ENCODE measurements at places on chromosomes 6 and 20.

DNA sequence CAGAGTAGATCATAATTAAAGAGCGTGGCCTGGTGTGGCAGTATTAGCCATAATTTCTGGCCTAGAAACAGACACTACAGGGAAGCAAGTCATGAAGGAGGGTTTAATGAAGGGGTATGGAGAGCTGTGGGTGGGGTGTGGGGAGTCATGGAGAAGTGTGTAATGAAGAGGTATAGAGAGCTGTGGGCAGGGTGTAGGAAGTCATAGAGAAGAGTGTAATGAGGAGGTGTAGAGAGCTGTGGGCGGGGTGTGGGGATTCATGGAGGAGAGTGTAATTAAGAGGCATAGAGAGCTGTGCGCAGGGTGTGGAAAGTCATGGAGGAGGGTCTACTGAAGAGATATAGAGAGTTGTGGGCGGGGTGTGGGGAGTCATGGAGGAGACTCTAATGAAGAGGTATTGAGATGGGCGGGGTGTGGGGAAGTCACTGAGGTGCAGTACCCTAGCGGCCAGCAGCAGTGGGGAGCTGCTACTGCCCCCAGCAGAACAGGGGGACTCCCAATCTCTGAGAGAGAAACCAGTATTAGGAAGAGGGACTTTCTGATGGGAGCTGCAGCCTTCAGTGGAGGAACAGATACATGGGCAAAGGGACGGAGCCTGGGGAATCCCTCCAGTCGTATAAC, 145.4 kb upstream of the FOXA2 start:
- DNase-seq, result no peak

DNA sequence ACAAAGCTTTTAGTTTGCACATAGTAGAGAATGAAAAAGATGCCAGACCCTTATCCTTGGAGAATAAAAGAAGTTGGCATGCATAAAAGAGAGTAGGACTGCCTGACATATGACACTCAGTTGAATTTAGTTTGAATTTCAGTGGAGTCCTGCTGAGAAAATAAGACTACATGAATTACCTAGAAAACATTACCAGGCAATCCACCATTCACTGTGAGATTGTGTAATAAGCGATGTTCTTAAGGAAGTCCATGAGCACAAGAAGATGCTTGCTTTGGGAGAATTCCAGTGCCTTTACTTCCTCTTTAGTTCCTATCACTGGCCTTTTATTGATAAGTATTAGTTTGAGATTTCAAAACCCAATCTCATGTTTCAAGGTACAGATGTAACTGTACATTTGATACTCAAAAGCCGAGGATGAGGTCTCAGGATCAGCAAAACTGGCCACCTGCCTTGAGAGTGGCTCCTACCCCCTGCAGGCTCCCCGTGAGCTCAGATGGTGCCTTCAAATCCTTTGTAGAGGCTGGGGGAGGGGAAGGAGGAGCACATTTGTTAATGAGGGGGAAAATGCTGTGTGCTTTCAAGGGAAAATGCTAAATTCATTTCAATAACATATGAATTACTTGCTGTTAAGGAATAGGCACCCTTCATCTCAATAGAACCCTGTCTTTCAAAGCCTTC, 11.2 kb upstream of the UNC93A start:
- no peak for DNase-seq

- DNase-seq, result no peak
Observed at GRCh38 chr6:69719602-69720193, 77.1 kb downstream of the LMBRD1 start.

- DNase-seq, result no peak
Observed at GRCh38 chr6:145929037-145929633, 35.0 kb downstream of the SHPRH start.

DNA sequence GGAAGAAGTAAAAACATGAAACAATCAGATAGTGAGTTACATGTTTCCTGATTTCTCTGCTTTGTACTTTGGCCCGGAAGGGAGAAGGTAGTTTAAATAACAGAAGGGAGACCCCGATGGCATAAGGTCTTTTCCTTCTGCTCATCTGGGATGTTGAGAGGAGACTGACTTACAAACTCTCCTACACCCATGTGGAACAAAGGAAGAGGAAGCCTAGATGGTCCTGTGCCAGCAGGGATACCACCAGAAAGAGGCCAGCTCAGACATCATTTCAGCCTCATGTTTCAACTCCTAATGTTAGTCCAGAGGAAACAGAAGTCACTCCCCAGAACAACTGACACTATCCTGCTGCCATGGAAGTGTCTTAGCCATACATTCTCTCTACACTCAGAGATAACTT, 250.7 kb upstream of the NOX3 start:
- no peak for DNase-seq

DNA sequence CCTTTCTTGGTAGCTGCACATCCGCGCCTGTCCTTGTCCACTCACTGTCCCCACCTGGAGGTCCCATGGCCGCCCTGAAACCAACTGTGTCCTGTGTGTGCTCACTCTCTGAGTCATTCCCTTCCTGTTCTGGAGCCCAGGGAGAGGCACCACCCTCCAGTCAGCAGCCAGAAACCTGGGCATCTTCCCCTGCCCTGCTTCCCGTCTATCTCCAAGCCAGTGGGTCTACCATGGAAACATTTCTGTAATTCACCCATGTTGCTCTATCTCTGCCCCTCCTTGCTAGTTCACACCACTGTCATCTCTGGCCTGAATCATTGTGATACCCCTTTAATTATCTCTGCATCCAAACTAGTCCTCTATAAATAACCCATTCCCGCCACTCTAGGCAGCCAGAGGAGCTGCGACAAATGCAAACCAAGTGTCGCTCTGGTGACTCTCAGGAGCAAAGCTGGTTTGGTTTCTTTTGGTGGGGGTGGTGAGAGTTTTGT, 28.8 kb upstream of the SYNJ2 start:
- no peak for DNase-seq

GRCh38 chr20:47097691-47098622, 203.3 kb downstream of the EYA2 start:
- no peak for DNase-seq

DNA sequence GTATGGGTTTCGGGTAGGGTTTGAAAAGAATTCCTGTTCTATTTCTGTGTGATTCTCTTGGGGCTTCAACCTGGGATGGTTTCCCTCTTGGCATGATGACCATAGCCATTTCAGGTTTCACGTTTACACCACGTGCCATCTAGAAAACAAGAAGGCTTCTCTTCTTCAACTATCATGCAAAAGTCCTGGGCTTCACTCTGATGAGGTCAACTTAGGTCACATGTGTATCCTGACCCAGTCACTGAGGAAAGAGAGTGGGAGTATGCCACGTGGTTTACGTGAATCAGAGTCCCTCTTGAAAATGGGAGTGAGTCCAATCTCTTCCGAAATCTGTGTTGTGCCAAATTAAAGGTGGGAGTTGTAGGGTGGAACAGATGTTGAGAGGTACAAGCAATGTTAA, 141.3 kb upstream of the INSM1 start:
- DNase-seq, result no peak

- no peak for DNase-seq
Observed at GRCh38 chr6:92779746-92780145, 639.6 kb downstream of the EPHA7 start.

DNA sequence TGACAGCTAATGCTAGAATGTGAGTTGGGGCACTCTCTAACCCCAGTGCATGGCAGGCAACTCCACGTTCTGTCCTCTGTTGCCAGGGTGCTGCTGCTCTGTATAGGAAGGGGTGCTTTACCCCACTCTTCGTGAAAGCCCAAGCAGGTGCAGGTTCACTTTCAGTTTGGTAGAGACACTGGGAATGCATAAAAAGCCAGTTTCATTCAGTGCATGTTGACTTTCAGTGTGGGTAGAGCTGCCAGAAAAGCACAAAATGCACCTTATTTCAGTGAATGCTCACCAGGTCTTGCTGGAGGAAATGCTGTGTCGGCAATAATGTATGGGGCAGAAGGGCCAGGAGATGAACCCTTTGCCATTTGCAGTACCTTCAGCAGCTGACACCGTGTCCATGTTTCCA, 62.1 kb upstream of the ADGRB3 start:
- DNase-seq, result no peak

- DNase-seq, result no peak
Observed at GRCh38 chr20:14489544-14489943, 152.1 kb upstream of the FLRT3 start.

- DNase-seq, result no peak
Observed at GRCh38 chr6:32432050-32432450, 7.6 kb upstream of the HLA-DRA start.

DNA sequence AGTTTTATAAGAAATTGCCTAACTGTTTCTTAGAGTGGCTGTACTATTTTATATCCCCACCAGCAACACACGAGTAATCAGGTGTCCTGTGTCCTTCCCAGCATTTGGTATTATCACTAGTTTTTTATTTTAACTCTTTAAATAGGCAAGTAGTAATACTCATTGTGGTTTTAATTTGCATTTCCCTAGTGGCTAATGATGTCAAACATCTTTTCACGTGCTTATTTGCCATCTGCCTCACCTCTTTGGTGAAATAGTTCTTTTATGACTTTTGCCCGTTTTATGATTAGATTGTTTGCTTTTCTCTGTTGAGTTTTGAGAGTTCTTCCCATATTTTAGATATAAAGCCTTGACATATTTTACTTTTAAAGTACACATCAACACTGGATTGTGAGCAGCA, 57.8 kb downstream of the GCLC start:
- DNase-seq, result no peak

DNA sequence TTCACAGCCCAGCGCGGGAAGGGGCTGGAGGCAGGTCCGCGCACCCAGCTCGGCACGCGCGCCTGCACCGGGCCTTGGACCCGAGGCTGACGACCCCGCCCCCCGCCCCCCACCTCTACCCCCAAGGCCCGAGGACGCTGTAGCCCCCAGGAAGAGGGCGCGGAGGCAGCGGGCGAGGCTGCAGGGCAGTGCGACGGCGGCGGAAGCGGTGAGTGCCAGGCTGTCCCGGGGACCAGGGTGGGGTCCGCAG, 1.2 kb downstream of the LIME1 start:
- no peak for DNase-seq

GRCh38 chr20:61958773-61959700, 106.6 kb downstream of the TAF4 start:
- DNase-seq, result no peak

GRCh38 chr6:166365221-166365620, 17.5 kb downstream of the MPC1 start:
- no peak for DNase-seq

GRCh38 chr6:150345781-150346180, 23.0 kb upstream of the IYD start:
- DNase-seq, result no peak

GRCh38 chr20:51463998-51464397, 78.5 kb downstream of the NFATC2 start:
- no peak for DNase-seq

GRCh38 chr6:169685860-169686259, 16.0 kb downstream of the WDR27 start:
- DNase-seq, result no peak

GRCh38 chr6:112214739-112215269, 39.6 kb downstream of the LAMA4 start:
- no peak for DNase-seq

GRCh38 chr20:59566631-59567524, 37.5 kb upstream of the PHACTR3 start:
- DNase-seq, result no peak

GRCh38 chr6:122715725-122716124, 63.8 kb upstream of the FABP7 start:
- DNase-seq, result no peak

GRCh38 chr20:3846740-3847428, at the start of gene MAVS:
Gene MAVS (plus strand): TSS chr20:3846834. CDS start chr20:3854625, 7,791 bp downstream.
- no peak for DNase-seq

DNA sequence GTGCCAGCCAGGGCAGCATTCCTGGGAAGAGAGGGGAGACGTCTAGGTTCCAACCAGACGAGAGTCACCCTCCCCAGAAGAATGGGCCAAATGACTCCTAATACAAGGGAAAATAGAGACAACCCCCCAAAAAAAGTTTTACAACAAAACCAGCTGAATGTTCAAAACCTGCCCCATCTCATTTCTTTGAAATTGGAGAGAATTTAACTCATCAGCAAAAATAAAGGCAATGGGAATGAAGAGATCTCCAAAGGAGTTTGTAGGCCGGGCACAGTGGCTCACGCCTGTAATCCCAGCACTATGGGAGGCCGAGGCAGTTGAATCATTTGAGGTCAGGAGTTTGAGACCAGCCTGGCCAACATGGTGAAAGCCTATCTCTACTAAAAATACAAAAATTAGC, 9.7 kb upstream of the EMILIN3 start:
- DNase-seq, result no peak

DNA sequence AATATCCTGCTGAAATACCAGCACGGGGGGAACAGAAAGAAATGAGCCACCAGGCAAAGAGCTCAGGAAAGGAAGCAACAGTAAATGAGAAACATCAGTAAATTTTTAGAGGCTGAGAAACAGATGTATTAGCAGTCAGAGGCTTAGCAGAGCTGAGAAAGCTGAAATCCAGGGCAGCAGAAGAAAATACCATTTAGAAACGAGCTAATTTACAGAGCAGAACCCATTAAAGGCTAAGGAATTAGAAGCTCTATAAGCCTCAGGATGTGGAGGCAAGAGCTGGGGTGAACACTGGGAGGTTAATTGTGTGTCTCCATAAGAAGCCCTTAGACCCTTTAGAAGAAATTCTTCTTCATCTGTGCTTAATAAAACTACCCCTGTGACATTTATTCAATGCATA, 178.6 kb upstream of the RGS17 start:
- no peak for DNase-seq

- DNase-seq, result no peak
Observed at GRCh38 chr6:90274451-90275030, 22.1 kb downstream of the BACH2 start.

DNA sequence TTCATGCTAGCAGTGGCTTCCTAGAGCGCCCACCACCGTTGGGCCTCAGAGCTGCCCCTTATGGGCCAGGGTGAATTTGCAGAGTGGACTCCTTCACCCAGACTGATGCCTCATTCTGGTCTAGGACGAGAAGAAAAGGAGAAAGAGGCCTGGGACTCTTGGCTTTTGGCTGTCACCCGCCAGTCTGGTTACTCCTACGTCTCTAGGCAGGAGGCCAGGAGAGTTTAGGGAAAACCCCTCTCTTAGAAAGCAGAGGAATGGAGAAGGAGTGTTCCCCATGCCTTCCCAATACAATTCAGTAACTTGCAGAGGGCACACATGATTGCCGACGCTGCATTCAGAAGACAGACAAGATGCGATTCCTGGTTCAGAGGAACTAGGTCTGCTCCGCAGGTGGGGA, 70.1 kb downstream of the CDC5L start:
- no peak for DNase-seq

DNA sequence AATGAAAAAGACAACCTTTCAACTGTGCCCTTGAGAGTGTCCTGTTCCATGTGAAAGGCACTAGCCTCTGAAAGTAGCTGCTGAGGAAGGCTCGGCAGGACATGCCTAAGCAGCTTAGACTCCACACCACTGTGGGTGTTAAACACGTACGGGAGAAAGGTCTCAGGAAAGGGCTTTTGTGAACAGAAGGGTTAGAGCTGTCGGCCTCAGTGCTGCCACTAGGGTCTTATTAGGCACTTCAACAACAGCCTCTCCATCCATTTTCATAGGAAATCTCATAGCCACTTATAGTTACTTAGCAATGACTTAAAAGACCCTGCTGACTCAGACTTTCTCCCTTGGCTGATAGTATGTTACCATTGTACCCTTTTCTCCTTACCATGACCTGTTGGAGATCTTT, 662.8 kb downstream of the TBC1D32 start:
- DNase-seq, result no peak
